Activated effector memory CD4-positive, alpha-beta T cell treated with anti-CD3 and anti-CD28 coated beads, Interleukin-2, amount 50 U/mL, for 16 hours (primary cell): ENCODE measurements at places on chromosomes 6 and 20.

GRCh38 chr6:113634352-113635163 is 222.6 kb upstream of the MARCKS start:
- DNase-seq: no peak

DNA sequence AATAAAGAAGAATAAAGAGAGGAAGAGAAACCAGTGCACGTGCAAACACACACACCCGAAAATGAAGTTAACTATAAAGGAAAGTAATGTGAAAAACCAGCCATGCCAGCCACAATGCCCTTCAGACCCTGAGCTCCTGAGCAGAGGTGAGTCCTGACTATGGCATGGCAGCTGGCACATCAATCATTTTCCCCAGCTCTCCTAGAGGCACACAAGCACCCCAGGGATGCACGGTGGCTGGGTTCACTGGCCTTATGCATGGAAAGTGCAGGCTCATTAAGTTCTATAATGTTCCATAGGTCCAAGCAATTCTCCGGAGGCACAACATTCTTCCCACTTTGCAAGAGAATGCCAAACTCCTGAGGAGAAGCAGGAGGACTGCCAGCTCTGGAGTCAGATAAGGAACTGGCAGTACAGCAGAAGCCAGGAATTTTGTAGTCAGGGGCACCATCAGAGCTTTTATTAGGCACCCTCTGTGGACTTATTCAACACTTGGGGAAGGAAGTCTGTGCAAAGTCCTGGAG is 175.0 kb upstream of the PRDM1 start:
- DNase-seq: no peak

DNA sequence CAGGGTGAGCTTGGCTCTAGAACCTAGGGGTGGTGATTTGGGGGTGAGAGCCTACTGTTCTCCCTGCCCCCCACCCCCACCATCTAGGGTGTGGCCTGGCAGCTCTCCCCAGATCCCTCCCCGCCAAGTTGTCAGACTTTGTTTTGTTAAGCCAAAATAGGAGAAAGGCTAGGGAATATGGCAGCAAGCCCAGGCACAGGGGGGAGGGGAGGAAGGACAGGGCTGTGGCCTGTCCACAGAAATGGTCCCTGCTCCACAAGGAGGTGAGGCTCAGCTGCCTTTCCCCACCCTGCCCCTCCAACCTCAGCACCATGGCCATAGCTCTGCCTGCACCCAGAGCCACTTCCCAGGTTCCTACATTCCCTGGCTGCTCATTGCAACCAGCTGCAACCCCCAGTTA is 17.2 kb downstream of the SCUBE3 start:
- no peak for DNase-seq

- peak; percentile 53 for DNase-seq
Observed at GRCh38 chr6:169972101-169972651, 220.8 kb downstream of the ERMARD start.

DNA sequence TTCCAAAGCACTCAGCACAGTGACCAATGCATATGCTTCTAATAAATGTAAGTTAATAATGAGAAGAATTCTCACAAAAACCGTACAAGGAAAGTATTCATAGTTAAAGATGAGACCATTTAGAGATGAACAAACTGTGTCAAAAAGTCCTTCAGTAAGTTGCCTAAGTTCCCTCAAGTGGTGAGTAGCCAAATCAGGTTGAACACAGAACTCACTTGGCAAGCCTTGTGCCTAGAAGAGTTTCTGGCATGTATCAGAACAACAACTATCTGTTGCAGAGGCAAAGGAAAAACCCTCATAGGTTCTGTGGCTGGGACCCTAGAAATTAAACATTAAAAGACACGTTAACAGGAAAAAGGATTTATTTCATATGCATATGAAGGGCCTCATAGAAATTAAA is 129.6 kb upstream of the DOK5 start:
- DNase-seq: no peak

DNA sequence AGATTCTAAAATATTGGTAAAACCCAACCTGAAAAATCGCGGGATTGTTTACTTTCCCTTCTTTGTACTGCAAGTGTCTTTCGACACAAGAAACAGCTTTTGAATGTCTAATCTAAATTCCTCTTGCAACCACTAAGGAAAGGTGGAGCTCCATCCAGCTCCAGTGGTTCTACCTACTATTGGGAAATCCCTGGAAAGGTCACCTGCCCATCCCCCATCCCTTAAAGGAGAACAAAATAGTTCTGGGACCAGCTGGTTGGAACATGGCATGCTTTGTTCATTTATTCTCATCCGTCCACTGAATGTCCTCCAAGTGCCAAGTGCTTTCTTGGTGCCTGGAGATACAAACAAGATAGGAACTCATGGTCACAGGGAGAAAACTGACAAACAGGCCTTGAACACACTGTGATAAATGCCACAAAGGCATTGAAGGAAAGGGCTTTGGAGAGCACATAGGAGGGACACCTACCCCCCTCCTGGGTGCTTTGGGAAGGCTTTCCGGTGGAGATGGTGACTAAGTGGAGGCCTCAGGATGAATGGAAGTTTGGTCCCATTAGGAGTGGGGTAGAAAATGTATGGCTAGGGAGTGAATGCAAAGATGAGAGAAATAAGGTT is 2.3 kb upstream of the CITED2 start:
- DNase-seq: no peak
